ENCODE measurements at places on chromosomes 6 and 20.

DNA sequence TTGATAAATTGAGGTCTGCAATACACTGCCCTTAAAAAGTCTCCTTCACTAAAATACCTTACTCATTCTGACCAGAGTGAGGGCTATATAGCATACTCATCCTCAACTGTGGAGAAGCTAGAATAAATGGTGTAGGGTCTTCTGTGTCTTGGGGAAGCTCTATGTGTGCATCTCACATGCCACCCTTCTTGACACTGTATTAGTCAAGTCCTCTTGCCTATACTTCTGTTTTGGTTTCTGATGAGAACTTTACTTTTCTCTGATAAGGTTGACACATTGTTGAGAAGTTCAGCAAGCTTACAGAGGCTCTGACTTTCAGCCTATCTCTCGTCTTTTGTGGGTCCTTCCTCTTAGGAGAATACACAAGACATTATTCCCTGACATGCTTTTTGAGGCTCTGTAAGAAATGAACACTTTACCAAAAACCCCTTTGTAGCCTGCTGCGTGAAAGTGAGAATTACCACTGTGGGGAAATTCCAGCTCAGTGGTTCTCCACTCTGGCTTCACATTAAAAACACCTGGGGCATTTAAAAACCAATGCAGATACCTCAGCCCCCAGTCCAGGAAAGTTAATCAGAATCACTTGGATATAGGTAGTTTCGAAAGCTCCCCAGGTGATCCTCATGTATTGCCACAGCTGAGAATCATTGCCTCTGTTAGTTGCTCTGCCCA, 372.1 kb upstream of the HS3ST5 start:
- no peak for DNase-seq

DNA sequence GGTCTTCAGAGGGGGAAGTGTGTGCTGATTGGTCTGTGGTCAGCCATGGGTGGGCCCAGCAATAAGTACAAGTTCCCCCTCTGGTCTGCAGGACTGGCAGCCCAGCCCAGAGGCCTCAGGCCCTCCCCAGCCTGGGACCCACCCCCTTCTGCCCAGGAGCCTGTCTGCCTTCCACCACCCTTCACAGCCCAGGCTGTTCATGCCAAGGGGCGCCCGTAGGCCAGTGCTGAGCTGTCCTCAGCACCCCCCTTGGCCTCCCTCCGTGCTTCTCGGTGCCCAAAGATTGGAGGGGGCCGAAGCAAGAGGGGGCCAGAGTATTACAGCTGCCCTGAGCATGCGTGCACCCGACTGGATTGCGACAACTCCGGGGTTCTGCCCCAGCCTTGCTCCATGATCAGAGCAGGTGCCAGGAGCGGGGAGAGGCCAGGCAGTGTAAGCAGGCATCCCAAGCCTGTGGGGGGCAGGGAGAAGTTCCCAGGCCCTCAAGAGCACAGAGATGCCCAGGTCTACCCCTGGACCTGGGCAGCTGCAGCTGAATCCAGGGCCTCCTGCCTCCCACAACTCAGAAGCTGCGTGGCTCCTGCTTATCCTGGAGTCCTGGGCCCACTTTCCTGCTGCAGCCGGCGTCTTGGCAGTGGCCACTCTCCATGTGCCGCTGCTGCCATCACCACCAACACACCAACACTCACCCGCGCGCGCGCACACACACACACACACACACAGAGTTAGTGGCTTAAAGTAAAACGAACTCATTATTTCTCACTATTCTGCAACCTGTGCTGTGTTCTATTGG, 33.3 kb downstream of the CST9L start:
- DNase-seq = no peak

DNA sequence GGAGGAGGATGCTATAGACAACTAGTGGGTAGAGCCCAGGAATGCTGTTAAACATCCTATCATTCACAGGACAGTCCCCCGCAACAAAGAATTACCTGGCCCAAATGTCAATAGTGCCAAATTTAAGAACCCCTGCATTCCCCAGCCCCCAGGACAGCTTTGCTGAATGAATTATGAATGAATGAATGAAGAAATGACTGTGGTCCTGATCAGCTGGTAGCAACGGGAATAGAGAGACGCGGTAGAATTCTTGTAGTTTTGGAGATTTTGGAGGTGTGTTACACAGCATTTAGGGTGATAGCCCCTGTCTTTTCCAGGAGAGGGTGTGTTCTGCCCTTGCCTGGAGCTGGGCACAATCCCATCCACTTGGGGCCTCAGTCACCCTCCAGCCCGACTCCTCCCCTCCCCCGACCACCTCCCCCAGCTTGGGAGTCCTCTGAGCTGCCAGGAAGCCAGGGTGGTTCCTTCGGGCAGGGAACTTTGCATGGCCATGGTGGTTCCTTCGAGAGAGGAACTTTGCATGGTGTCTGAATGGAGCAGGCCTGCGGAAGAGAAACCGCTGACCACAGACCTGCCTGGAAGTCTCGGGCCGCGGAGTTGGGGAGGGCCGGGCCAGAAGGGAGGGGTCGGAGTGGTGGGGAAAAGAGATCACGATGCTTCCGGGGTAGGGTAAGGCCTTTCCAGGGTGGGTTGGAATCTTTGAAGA, 1.0 kb upstream of the HCK start:
- no peak for DNase-seq

- DNase-seq = no peak
Measured at GRCh38 chr20:16011056-16011455, 562.2 kb downstream of the KIF16B start.

- DNase-seq = peak; percentile 11
Measured at GRCh38 chr6:41939848-41940758, 1.5 kb downstream of the CCND3 start.

- no peak for DNase-seq
Measured at GRCh38 chr6:35213824-35214756, at the start of gene SCUBE3. TSS of gene SCUBE3 (plus strand) at chr6:35213956. CDS start at chr6:35214419, 463 bp downstream.

DNA sequence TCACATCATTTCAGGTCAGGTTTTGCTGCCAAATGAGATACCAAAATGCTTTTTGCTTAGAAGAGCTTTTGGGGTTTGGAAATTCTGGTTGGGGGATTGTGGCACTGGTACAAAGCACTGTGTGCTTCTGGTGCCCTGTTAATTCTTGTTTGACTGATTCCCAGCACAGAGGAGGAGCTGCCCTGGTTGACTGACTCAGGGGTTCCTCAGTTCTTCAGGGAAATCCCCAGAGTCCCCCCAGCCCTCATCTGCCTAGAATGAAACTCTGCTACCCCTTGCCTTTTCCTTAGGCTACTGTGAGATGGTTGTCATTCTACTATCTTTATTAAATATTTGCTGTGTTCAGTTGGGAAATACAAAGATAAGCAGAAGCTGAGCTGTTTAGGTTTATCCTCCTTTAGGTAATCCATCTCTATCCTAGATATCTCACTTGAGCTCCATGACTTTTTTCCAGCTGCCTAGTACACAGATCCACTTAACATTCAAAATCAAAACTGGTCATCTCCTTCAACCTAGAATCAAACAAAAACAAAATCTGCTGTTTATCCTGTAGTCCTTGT, 24.9 kb upstream of the TSPYL1 start:
- no peak for DNase-seq

- no peak for DNase-seq
Measured at GRCh38 chr6:27025351-27025750, 222.2 kb upstream of the PRSS16 start.

GRCh38 chr6:109082188-109082577, 12.5 kb downstream of the SESN1 start:
- no peak for DNase-seq

- no peak for DNase-seq
Measured at GRCh38 chr20:38534756-38535155, 46.2 kb upstream of the ADIG start.

GRCh38 chr6:107642095-107642860, 152.4 kb downstream of the SOBP start:
- DNase-seq = no peak

GRCh38 chr6:141963543-141964295, 169.0 kb upstream of the GJE1 start:
- no peak for DNase-seq

- no peak for DNase-seq
Measured at GRCh38 chr20:6287471-6287870, 164.6 kb upstream of the FERMT1 start.

GRCh38 chr6:45801471-45802289, 214.0 kb downstream of the CLIC5 start:
- DNase-seq = no peak

DNA sequence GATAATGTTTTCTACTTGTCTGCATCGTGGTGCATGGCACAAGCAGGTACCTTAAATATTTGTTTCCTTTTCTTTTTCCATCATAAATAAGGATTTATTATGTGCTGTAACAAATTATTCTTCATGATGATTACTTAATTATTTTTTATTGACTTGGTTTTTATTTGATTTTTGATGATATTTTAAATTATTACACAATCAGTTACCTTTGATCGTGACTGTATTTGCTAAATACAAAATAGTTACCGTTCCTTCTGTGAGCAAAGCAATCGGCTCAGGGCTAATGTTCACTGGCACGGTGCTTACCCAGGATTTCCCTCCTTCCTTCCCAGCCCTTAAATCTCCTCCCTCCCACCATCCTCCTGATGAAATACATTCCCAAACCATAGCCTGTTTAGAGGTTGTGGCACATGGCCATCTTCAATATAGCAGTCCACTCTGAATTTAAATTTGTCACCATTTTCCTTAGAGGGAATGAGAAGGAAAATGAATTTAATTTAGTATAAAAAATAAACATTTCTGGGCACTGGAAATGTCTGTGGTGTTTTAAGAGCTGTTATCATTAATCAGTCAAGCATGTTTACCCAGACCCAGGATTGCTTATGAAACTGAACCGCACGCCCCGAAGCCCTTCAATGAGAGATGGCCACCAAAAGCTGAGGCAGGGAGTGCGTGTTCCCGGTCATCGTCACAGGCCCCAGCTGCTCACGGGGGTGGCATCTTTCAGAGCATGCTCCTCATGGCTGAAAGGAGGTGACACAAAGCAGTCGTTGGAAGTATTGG, 23.0 kb upstream of the EXOC2 start:
- no peak for DNase-seq

DNA sequence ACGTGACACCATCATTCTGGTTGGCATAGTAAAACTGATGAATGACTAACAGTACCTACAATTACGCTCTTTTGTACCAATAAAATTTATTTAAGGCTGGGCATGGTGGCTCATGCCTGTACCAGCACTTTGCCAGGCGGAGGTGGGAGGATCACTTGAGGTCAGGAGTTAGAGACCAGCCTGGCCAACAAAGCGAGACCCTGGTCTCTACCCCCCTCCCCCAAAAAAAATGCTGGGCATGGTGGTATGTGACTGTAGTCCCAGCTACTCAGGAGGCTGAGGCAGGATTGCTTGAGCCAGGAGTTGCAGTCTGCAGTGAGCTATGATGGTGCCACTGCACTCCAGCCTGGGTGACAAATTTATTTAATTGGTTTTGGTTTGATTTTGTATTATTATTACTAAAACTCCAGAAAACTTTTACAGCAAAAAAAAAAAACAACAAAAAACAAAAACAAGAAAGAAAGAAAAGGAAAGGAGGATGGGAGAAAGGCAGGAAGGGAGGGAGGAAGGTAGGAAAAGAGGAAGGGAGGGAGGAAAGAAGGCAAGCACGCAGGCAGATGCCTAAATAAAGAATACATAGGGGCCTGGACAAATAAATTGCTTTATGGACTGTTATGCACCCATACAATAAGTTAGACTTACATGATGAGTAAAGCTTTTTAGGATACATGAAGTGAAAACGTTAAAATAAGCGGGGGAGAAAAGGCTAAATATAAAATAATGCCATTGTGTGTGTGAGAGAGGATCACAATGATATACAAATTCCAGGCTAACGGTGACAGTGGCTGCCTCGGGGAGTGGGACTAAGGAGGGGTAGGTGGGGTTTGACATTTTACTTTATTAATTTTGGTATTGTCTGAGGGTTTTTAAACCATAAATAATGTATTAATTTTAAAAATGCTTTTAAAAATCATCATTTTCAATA, 682 bp upstream of the ZSCAN9 start:
- DNase-seq = no peak

DNA sequence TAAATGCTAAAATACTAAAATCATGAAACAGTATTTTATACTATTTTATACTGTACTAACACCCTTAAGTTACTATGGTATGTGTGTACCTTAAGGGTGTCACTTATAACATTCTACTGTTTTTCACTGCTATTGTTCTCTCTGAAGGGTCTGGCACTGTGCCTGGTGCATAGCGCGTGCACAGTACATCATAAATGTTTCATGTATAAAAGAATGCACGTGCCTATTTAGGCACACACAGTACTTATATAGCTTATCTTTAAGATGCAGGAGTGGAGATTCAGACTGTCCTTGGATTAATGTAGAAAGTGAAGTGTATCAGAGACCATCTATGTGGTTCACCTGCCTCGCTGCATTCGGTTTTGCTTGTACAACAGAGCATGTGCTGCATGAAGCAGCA, 64.0 kb upstream of the SGK1 start:
- no peak for DNase-seq

DNA sequence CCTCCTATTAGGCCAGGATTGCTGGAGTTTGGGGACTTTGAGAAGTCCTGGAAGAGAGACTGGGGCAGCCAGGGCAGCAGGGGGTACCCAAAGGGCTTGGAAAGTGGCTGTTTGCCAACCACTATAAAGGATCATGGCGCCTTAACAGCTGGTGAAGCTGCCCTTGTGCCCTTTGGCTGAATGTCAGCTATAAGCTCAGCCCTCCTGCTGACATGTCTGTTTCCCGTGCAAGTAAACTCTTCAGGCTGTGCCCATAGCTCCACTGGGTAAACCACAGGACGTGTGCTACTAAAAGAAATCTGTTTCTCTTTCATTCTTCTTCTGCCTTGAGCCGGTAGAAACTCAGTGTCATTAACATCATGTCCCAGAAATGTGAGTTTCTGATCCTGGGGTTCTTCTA, 97.3 kb downstream of the CAP2 start:
- DNase-seq = peak; percentile 2

- DNase-seq = no peak
Measured at GRCh38 chr20:32368925-32369324, 10.8 kb downstream of the ASXL1 start.

DNA sequence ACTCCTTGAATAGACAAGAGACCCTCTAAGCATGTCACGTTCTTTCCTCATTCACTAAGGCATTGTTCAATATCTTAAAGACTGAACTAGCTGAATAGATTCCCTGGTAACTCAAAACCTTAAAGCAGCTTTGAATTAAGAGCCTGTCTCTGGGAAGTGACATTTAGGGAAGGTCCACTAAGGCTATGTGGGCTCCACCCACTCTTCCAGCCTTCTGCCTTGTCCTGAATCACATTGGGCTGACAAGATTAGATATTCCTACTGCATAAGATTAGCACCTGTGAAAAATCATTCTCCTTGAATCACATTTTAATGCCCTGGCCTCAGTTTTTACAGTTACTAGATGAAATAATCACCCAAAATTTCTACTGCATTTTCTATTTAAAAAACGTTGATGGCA, 36.3 kb downstream of the CLIC5 start:
- no peak for DNase-seq
